Endothelial cell (in vitro differentiated cells): ENCODE measurements at places on chromosomes 4 and X.
A peak's percentile ranks its signal among the peaks of the same experiment; 100 is the strongest.

DNA sequence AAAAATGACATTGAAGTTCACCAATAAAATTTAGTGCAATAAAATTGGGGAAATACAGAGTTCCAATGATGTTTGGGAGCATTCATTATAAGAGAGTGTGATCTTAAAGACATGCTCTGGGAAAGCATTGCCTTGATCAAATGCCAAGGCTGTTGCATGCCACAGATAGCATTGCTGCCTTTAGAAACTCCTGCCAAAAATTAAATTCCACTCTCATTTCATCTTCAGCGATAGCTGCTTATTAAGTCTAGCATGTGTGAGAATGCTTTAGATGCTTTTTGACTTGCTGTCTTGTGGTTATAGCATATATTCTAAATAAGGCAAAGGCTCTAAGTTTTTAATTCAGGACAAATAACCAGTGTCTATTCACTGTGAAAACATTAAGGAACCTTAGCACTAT lies 49.3 kb downstream of the NPNT start:
- no peaks in the 10 kb centered on the region for H3K27me3 ChIP-seq
- no peak overlapping the region for H3K27ac ChIP-seq
- no peak for DNase-seq
- peaks cover 5% of the 10 kb centered on the region for H3K36me3 ChIP-seq

DNA sequence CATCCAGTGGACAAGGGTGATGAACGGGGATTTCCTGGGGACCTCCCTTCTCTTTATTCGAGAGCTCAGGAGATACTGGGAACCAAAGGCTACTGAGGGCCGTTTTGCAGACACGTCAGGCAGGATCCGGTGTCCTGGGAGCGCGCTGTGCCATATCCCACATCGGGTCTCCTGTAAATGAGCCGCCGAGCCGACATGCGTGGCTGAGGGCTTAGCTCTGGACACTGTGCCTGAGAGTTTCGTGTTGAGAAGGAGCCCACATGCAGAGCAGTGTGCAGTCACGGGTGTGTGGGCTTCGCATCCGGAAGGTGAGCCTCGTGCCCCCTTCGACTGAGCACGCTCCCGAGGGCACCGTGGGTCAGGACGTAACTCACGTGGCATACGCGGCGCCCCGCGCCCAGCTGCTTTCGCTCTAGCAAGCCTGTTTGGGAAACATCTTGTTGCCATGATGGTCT lies 28.5 kb upstream of the HGFAC start:
- peaks cover 11% of the 10 kb centered on the region for H3K27me3 ChIP-seq
- H3K36me3 ChIP-seq: peaks cover 44% of the 10 kb centered on the region
- H3K27ac ChIP-seq: no peak overlapping the region
- H3K4me1 ChIP-seq: peaks cover 5% of the 10 kb centered on the region

DNA sequence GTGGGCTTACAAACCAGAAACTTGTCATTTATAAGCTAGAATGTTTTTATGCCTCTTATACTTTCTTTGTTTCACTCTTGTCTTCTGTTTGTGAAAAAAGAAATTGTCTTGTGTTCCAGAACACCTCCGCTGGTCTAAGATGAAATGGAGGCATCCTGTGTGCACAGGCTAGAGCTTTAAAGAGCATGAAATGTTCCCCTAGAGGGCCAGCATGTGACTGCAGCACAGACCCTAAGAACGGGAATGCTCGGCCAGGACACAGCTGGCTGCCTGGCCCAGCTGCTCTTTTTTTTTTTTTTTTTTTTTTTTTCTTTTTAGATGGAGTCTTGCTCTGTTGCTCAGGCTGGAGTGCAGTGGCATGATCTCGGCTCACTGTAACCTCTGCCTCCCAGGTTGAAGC lies 33.6 kb downstream of the SETD7 start:
- H3K4me1 ChIP-seq: peaks cover 2% of the 10 kb centered on the region
- H3K27me3 ChIP-seq: peaks cover 2% of the 10 kb centered on the region
- DNase-seq: no peak

DNA sequence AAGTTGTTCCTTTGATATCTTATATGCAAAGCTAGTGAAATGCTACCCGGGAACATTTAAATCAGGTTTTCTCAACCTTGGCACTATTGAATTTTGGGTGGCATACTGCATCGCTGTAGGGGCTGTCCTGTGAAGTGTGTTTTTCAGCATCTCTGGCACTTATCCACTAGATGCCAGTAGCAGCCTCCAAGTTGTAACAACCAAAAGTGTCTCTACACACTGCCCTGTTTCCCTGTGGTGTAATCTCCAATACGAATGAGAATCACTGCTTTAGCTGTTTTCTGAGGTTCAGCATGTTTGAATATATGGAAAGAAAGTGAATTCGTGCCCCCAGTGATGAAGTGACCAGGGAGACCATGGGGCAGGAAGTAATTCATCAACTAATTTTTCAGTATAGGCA lies 551.6 kb upstream of the PRKX start:
- H3K36me3 ChIP-seq: no peaks in the 10 kb centered on the region
- H3K27ac ChIP-seq: no peak overlapping the region
- H3K27me3 ChIP-seq: no peaks in the 10 kb centered on the region
- DNase-seq: no peak

DNA sequence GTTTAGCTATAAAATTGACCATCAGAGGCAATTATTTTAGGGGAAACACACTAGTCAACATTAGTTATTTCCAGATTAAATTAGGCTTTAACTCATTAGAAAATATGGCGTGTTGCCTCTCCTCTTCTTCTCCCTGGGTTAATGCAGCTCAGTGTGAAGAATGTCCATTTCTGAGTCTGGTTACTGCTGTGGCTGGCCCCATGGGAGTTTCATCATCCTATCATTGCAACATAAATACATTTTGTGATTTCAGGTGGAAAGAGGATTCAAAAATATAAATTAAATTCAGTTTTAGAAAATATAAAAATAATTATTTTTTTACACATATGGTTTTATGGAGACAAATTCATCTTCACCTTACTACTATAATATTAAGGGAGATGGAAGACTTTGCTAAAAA lies 288.5 kb upstream of the ARSJ start:
- no peaks in the 10 kb centered on the region for H3K4me1 ChIP-seq
- no peak overlapping the region for H3K4me3 ChIP-seq
- no peaks in the 10 kb centered on the region for H3K27me3 ChIP-seq
- no peak overlapping the region for H3K27ac ChIP-seq

- H3K4me3 ChIP-seq: peak within 1 kb of the TSS; percentile 95
- peaks cover 12% of the 10 kb centered on the region for H3K4me1 ChIP-seq
- H3K27ac ChIP-seq: peak within 1 kb of the TSS; percentile 99
- peak; percentile 58 for DNase-seq
- H3K27me3 ChIP-seq: no peaks in the 10 kb centered on the region
These were observed at the start of gene C4orf33 for GRCh38 chr4:129095811-129096454. Gene C4orf33, plus strand, starts transcription at chr4:129096152. Its CDS starts 6,459 bp downstream, at chr4:129102611.

DNA sequence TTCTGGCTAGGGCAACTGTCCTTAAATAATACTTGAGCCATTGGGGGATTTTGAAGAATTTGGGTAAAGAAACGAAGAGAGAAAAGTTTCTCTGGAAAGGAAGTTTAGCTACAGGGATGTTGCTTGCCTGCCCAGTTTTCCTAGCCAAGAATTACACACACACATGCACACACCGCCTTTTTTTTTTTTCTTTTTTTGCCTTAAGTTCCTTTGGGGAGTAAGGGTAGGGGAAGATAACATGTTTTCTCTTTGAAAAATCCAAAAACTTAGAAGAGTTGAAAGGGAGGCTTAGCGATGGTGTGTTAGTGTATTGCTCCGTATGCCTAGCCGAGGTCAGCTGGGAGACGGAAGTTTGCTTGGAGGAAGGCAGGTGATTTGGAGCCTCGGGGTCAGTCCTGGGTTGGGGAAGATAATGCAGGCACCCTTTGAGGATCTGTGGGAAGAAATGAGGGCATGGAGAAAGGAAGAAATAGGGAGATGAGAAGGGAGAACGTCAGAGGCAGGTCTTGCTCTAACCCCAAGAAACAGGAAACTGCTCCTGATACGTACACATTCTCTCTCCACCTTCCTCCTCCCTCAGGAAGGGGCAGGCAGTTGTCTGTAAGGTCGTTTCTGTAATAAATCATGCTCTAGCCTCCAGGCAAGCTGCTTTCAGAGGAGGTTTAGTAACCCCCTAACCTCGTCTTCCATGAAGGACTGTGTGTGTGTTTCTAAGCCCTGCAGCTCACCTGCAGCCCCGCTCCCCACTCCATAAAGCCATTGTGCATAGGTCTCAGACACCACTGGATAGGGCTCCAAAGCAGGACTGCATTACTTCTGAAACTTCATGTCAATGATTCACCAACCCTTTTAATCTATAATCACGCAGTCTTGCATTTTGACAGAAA lies 10.5 kb downstream of the KLF3 start:
- DNase-seq: no peak
- H3K4me1 ChIP-seq: peaks cover 70% of the 10 kb centered on the region
- H3K27ac ChIP-seq: peak overlapping the region; percentile 91
- peak overlapping the region; percentile 49 for H3K4me3 ChIP-seq
- H3K27me3 ChIP-seq: peaks cover 3% of the 10 kb centered on the region

DNA sequence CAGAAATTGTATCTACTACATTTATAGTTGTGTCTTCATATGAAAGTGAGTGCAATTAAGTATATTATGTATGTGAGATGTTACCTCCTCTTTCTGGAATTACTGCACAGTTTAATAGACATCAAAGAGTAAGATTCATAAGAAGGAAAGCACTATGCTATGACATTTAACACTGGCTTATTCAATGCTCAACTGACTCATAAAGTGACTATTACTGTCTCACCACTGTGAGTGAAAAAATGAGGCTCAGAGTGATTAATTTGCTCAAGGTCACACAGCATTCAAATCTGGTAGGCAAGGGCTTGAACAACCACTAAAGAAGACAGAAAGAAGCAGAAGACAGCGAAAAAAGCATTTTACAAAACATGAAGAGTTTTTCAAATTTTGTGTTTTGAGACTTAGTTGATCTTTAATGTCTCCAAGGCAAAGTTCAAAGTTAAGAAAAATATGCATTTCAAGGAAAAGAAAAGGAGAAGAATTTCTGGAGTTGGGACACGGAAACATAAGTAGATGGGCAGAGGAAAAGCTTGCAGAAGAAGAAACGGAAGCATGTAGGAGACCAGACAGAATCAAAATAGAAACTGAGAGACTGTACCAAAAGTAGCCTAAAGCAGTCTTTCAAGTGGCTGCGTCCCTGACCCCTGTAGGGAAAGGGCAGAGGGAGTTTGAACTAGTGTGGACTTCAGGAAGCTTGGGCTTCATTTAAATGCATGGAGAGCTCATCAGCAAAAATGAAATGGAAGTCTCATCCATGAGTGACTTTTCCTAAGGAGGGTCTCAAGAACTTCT lies 66.3 kb downstream of the KCNIP4 start:
- H3K36me3 ChIP-seq: no peaks in the 10 kb centered on the region
- peaks cover 3% of the 10 kb centered on the region for H3K27me3 ChIP-seq
- no peak overlapping the region for H3K27ac ChIP-seq
- H3K4me3 ChIP-seq: no peak overlapping the region
- DNase-seq: no peak

DNA sequence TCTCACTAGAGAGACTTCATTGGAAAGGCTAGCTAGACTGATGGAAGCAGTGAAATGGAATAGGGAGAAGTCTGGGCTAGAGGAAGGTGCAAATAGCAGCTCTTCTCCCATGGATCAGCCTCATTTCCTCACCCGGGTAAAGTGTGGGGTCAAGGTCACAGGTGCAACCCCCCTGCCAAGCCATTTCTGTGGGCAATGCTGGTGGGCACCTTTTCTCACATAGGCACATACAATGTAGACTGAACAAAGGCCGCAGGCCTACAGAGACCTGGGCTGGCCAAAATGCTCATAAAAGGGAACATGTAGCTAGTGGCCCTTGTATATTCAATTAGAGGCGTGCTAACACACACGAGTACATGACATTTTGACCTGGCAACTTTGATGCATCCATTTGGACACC lies 71.5 kb upstream of the EFNB1 start:
- H3K27ac ChIP-seq: no peak overlapping the region
- H3K4me3 ChIP-seq: no peak overlapping the region
- peaks cover 10% of the 10 kb centered on the region for H3K4me1 ChIP-seq
- no peaks in the 10 kb centered on the region for H3K36me3 ChIP-seq
- DNase-seq: no peak

DNA sequence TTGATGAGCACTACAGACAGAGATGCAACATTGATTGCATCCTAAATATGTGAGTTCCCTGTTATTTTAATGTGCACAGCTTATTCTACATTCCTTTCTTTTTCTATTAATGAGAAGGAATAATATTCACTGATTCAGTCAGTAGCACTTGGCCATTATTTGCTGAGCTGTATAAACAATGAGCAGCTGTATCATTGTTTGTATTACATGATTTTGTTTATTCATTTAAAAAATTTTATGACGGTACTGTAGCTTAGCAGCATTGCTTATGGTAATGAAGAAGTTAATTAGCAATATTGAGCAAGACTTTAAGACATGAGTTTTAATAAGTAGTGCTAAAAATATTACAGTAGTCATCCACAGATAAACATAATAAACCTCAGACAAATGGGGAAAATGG lies 582.0 kb downstream of the ADGRL3 start:
- no peak overlapping the region for H3K4me3 ChIP-seq
- DNase-seq: no peak

GRCh38 chr4:44646151-44646550 lies 5.3 kb downstream of the YIPF7 start:
- H3K4me3 ChIP-seq: no peak overlapping the region
- no peaks in the 10 kb centered on the region for H3K36me3 ChIP-seq
- no peaks in the 10 kb centered on the region for H3K27me3 ChIP-seq
- no peak overlapping the region for H3K27ac ChIP-seq

DNA sequence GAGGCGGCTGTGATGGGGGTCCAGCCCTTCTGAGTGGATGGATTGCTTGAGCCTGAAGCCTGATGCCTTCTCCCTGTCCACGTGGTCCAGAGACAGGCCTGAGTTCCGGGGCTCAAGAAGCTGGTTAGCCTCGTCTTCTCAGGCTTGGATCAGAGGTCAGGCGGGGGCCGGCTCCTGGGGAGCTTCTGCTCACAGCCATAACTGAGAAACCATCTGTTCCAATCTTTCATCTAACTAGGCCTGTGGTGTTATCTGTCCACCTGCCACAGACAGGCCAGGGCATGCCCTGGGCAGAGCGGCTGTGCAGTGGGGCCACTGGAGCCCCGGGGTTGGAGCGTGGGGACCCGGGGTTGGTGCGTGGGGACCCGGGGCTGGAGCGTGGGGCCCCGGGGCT lies 63.1 kb downstream of the SORCS2 start:
- DNase-seq: no peak
- no peaks in the 10 kb centered on the region for H3K4me1 ChIP-seq
- H3K36me3 ChIP-seq: no peaks in the 10 kb centered on the region

DNA sequence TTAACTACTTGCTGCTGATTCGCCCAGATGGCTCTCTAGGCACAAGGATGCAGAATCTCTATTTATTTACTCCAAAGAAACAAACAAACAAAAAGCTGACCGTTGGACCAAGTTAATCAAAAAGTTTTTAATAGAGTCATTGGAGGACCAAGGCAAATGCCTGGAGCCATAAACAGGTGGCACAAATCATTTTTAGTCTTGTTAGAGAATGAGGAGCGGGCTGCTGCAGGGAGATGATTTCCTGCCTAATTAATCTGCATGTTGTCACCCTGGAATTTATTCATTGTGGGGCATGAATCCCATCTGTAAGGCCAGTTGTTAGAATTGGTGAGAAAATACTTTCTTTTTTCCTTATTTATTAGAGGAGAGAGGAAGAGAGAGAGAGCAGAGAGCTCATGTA lies 147.4 kb upstream of the GATB start:
- H3K4me1 ChIP-seq: peaks cover 3% of the 10 kb centered on the region
- no peak overlapping the region for H3K4me3 ChIP-seq
- DNase-seq: no peak
- H3K36me3 ChIP-seq: no peaks in the 10 kb centered on the region

- H3K36me3 ChIP-seq: no peaks in the 10 kb centered on the region
- peaks cover 3% of the 10 kb centered on the region for H3K27me3 ChIP-seq
- no peak for DNase-seq
These were observed 118.0 kb upstream of the EDNRA start for GRCh38 chr4:147362938-147363337.
